Natural killer cell treated with Interleukin-12 subunit alpha and Interleukin-12 subunit beta and Interleukin-15 and Interleukin-18, amount 100 ng/mL, for 72 hours (primary cell): ENCODE measurements at places on chromosomes 2 and 18.

DNA sequence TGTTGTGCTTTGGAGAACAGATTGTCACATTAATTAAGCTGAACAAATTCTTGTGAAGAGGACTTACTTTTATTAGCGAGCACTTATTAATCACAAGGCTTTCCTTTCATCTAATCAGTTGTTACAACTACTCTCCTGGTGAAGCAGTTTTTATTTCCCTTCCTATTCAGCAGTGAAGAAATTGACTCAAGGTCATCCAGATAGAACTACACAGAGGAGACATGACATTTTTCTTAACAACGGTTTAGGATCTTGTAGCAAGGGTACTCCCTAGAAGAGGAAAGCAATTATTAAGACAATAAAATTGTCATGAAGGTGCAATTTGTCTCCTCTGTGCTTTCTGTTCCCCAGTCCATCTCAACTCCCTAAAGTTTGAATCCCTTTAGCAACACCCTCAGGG is 61.3 kb downstream of the POLE4 start:
- no peak for DNase-seq

GRCh38 chr2:179344970-179345369 is 80.3 kb upstream of the SESTD1 start:
- no peak for DNase-seq

GRCh38 chr2:69579536-69579935 is 64.0 kb downstream of the AAK1 start:
- no peak for DNase-seq

- DNase-seq = no peak
These were observed 6.3 kb downstream of the THOC1 start for GRCh38 chr18:261398-262073.

DNA sequence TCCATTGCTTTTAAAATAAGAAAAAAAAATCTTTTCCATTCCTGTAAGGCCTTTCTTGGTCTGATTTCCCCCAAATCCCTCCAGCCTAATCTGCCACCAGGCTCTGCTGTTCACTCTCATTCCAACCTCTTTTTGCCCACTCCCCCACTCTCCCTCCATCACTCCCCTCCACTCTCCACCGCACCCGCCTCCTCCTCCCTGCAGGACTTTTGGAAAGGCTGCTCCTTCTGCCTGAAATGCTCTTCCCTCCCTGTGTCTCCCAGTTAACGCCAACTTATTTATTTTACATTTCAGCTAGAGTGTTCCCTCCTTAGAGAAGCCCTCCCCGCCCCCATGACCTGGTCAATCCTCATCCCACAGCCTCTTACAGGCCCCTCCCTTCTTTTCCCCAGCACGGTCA is 4.7 kb upstream of the WNT6 start:
- DNase-seq = no peak

- no peak for DNase-seq
These were observed 29.8 kb downstream of the ALPK2 start for GRCh38 chr18:58599106-58599505.

GRCh38 chr2:113133704-113134598 is 6.6 kb downstream of the IL1RN start:
- no peak for DNase-seq

GRCh38 chr2:99850084-99850710 is 292.2 kb downstream of the AFF3 start:
- DNase-seq = no peak

DNA sequence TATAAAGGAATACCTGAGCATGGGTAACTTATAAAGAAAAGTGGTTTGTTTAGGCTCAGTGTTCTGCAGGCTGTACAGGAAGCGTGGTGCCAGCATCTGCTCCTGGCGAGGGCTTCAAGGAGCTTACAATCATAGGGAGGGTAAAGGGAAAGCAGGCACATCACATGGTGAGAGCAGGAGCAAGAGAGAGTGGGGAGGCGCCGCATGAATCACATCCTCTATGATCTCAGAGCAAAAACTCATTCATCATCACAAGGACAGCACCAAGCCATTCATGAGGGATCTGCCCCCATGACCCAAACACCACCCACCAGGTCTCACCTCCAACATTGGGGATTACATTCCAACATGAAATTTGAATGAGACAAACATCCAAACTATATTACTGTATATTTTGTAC is 32.5 kb downstream of the R3HDM1 start:
- no peak for DNase-seq

GRCh38 chr2:149226790-149227189 is 103.6 kb upstream of the LYPD6 start:
- no peak for DNase-seq

GRCh38 chr18:14959550-14959949 is 211.6 kb downstream of the ANKRD30B start:
- DNase-seq = no peak

DNA sequence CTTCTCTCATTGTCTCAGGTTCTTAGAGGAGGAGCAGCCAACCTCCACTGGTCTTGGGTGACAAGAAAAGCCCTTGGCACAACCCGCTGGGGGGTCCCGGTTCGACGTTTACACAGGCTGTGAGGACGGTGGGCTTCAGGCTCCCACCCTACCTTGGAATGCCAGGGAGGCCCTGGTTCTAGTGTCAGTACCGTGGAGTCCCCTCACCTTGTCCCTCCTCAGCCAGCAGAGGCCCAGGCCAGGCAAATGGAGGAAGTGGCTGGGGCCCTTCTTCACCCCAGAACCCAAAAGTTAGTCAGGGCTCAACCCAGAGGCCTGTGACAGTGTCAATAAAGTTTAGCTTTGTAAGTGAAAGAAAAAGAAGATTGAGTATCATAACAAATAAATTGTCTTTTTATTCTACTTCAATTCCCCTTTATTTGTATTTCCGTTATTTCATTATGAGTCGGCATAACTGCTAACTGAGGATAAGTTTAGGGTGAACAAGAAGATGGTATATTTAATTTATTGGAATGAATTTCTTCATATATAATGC is 62.6 kb upstream of the ZSWIM2 start:
- DNase-seq = no peak

- no peak for DNase-seq
These were observed 280.3 kb upstream of the NRP2 start for GRCh38 chr2:205402011-205402410.

GRCh38 chr2:99156891-99157290 is 2.1 kb downstream of the LIPT1 start:
- DNase-seq = no peak
